Fibroblast of skin of right quadriceps (primary cell): ENCODE measurements at places on chromosomes 4 and X.

DNA sequence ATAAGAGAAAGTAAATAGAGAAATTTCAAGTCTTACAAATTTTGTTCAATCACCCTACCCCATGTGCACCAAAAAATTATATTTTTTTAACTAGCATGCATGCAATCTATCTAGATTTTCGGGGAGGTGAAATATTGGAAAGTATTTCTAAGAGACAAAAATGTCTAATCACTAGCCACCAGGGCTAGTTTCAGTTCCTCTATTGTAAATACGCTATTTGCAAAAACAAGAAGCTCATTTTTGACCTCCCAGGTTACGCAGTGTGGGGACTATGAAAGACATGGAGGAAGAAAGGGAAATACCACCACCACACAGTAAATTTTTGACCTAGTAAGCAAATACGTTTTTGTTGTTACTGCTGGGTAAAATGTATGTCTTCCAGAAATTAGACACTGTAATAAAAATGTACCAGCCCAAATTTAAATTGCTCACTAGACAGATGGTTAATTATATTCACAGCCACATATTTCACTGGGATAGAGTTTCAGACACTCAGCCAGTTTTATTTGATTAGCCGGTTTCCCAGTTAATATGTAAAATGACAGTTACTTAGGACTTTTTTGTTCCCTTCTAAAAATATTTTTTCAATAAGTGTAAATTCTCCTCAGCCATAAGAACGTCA lies 2.2 kb downstream of the NEXMIF start:
- DNase-seq: no peak

GRCh38 chrX:47358387-47359065 lies 11.9 kb upstream of the ZNF157 start:
- peak; percentile 7 for DNase-seq

- no peak for DNase-seq
These were observed 1276.1 kb downstream of the PCDH7 start for GRCh38 chr4:31995943-31996901.

- no peak for DNase-seq
These were observed 9.9 kb downstream of the TADA2B start for GRCh38 chr4:7052923-7053715.

DNA sequence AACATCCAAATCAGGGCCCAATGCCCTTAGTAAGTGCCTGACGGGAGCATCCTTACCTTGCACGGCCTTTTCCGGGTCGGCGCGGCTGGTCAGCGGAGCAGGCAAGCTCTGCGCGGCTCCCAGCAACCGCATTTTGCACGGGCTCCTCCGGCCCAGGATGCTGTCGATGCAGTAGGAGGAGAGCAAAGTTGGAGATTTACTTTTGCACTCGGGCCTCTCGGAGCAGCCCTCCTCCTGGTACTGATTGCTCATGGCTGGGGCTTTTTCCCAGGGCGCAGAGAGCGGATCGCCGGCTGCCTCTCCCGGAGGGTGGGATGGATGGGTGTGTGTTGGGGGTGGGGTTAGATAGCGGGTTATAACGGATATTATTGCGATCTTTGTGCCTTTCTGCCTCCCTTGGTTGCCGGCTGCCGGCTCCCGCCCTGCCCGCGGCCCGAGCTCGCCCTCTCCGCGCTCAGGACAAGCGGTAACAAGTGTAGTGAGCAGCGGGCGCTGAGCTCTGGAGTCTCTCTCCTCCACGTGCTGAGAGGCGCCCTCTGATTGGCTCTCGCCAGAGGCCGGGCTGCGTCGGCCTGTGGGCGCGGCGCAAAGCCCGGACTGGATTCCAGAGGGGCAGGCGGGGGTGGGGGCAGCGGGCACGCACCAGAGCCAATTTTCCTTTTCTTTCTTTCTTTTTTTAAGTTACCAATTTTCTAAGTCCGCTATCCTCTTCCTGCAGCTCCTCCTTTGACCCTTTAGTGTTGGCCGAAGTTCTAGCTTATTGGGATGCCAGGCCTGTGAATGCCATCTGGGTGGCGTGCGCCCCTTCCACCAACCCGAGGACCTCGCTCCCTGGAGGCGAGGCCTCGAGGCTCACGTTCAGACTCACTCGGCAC lies at the start of gene ARX:
Gene ARX (minus strand): TSS at position 480 of the 875 bp plus-strand sequence. CDS start 228 bp downstream, at position 252.
- peak; percentile 40 for DNase-seq

DNA sequence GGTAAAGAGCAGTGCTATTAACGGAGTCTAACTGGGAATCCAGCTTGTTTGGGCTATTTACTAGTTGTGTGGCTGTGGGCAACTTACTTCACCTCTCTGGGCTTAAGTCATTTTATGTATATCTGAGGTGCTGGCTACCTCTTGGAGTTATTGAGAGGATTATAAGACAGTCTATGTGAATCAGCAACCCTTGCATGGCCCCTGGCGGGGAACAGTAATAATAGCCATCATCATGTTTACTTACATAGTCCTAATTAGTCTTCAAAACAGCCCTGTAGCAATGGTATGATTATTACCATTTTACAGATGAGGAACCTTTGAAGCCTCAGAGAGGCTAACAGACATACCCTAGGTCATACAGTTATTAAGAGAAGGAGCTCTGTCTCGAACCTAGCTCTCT lies 1.5 kb downstream of the HPRT1 start:
- DNase-seq: no peak

DNA sequence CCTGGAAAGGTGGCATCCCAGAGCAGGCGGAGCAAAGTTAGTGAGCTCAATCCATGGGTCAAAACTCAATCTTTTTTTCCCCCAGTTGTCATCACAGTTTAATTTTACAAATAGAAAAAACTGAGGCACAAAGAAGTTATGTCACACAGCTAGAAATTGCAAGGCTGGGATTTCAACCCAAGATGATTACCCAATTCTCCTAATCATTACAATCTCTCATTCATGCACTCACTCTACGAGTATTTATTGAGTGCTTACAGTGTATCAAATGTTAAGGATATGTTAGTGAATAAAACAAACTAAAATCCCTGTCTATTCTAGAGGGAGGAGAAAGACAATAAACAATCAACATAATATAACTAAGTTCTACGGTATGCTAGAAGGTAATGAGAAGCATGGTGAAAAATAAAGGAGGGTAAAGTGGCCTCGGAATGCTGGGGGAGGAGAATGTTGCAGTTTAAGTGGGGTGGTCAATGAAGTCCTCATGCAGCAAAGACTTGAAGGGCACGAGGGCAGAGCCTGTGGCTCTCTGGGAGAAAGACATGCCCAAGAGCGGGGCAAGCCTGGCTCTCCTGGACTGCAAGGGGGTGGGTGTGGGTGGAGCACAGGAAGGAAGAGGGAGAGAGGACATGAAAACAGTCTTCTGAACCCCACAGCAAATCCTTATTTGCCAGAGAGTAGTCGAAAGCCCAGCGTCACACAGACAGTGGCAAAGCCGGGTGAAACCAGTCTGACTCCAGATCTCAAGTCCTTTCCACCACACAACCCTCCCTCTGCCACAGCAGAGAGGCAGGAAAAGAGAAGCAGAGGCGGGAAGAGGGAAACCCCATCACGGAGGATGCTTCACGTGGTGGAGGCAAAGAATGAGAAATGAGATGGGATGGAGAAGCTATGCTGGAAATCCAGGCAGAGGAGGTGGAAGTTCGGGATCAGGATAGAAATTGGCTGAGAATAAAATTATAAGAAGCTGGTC lies 48.3 kb downstream of the RAB33B start:
- DNase-seq: no peak

- DNase-seq: no peak
These were observed 313.2 kb downstream of the RAPGEF2 start for GRCh38 chr4:159416073-159416472.

- DNase-seq: no peak
These were observed 120.4 kb downstream of the PCDH7 start for GRCh38 chr4:30840571-30840970.

- peak; percentile 45 for DNase-seq
These were observed 16.1 kb upstream of the TBC1D14 start for GRCh38 chr4:6893449-6894085.

DNA sequence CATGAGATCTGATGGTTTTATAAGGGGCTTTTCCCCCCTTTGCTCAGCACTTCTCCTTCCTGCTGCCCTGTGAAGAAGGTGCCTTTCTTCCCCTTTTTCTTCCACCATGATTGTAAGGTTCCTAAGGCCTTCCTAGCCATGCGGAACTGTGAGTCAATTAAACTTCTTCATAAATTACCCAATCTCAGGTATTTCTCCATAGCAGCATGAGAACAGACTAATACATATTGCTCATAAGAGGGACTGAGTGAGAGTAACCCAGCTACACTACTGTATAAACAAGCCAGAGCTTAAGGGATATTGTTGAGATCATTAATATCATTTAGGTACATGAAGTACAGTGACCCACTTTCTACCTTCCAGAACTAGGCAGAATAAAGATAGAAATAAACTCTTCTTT lies 102.9 kb downstream of the TEX13A start:
- no peak for DNase-seq

DNA sequence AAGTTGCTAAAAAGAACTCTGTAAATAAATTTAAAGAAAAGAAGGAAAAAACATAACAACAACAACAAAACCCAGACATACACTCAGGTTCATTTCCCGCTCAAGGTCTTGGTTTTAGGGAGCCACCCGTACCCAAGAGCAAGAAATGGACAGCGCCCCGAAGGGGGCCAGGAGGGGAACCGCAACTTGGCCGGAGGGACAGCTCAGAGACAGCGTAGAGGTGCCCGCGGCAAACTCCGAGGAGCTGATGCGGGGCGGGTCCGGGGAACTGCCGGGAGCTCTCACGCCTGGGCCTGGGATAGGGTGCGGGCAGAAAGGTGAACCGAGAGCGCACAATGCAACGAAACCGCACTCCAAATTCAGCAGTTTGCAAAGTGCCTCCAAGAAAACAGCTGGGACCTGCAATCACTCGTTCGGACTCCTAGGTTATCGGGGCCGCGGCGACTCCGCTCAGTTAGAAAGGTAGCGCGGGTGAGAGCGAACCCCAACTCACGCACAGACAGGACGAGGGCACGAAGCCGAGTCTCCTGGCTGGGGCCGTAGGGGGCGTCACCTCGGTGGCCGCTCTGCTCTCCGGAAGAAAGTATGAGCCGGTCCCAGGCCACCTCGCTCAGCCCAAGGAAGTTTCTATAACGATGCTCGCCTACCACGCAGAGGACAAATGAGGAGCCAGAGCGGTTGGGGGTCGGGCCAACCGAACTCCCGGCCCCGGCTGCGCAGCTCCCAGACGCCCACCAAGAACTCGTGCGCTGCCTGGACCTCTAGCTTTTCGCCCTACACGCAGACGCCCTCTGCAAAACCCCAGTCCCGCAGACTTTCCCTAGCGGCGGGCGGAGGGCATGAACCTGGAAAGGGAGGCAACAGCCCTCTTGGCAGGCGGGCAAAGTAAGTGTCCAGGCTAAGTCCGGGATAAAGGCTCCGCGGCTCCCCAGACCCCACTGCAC lies 1.4 kb downstream of the NDNF start:
- DNase-seq: peak; percentile 37

- DNase-seq: no peak
These were observed 656.3 kb downstream of the RPA4 start for GRCh38 chrX:97539970-97540519.

- DNase-seq: no peak
These were observed 93.1 kb downstream of the STK32B start for GRCh38 chr4:5144384-5144783.
